ENCODE measurements at places on chromosomes 3 and 15.

- no peak for DNase-seq
- H3K4me3 ChIP-seq: no peak overlapping the region
- peaks cover 12% of the 10 kb centered on the region for H3K27me3 ChIP-seq
- H3K4me1 ChIP-seq: no peaks in the 10 kb centered on the region
These were observed 38.3 kb upstream of the TPM1 start for GRCh38 chr15:63004211-63004610.

DNA sequence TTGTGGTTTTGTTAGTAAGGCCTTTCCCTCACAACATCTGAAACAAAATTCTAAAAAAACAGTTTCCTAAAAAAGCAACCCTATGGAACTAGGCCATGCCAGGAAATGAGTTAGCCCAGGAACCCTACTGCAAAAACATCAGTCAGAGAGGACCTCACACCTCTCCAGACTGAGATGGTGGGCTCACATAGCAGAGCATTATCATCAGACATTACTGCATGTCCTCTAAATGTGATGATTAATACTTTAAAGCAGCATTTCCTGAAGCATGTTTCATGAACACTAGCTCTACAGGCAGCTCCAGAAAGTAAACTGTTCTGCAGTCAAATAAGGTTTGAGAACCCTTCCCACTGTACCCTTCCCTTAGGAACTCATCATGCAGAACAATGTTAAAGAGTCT is 232.3 kb upstream of the MRPL3 start:
- peaks cover 10% of the 10 kb centered on the region for H3K4me1 ChIP-seq
- no peak overlapping the region for H3K27ac ChIP-seq
- DNase-seq: no peak
- no peaks in the 10 kb centered on the region for H3K27me3 ChIP-seq
- no peak overlapping the region for H3K4me3 ChIP-seq

GRCh38 chr3:24863215-24863614 is 368.6 kb upstream of the THRB start:
- H3K27ac ChIP-seq: no peak overlapping the region
- H3K4me3 ChIP-seq: no peak overlapping the region
- H3K36me3 ChIP-seq: no peaks in the 10 kb centered on the region
- DNase-seq: no peak

GRCh38 chr3:38454884-38455638 is 1.4 kb downstream of the ACVR2B start:
- H3K4me3 ChIP-seq: peak overlapping the region; percentile 97
- peaks cover 17% of the 10 kb centered on the region for H3K27me3 ChIP-seq
- peaks cover 18% of the 10 kb centered on the region for H3K4me1 ChIP-seq
- H3K27ac ChIP-seq: peak overlapping the region; percentile 86
- no peaks in the 10 kb centered on the region for H3K36me3 ChIP-seq

- H3K4me3 ChIP-seq: no peak overlapping the region
- H3K27ac ChIP-seq: no peak overlapping the region
- H3K27me3 ChIP-seq: no peaks in the 10 kb centered on the region
- peaks cover 16% of the 10 kb centered on the region for H3K36me3 ChIP-seq
- peaks cover 9% of the 10 kb centered on the region for H3K4me1 ChIP-seq
- no peak for DNase-seq
These were observed 217.2 kb upstream of the CGNL1 start for GRCh38 chr15:57158997-57159668.

GRCh38 chr3:123791073-123791370 is 93.1 kb downstream of the MYLK start:
- H3K4me3 ChIP-seq: no peak overlapping the region
- no peaks in the 10 kb centered on the region for H3K36me3 ChIP-seq
- H3K4me1 ChIP-seq: no peaks in the 10 kb centered on the region

GRCh38 chr3:23815879-23816278 is 10.1 kb downstream of the UBE2E1 start:
- peaks cover 44% of the 10 kb centered on the region for H3K36me3 ChIP-seq
- H3K4me1 ChIP-seq: peaks cover 32% of the 10 kb centered on the region
- no peaks in the 10 kb centered on the region for H3K27me3 ChIP-seq
- no peak for DNase-seq
- no peak overlapping the region for H3K4me3 ChIP-seq

DNA sequence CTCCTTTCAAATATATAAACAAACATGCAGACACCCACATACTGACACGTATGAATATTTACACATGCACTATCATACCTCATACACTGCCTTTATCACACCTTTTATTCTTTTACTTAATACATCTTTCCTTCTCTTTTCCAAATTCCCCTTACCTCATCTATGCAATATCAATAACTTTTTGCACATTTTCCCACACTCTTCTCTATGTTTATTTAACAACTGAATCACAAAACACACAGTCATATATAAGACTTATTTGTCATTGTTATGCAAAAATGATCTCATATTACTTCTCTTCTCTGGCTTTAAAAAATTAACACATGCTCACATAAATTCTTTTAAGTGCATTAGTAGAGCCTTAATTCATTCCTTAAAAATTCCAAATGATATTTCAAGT is 461.4 kb downstream of the DIPK2A start:
- DNase-seq: no peak
- H3K27ac ChIP-seq: no peak overlapping the region
- no peaks in the 10 kb centered on the region for H3K4me1 ChIP-seq
- no peak overlapping the region for H3K4me3 ChIP-seq

GRCh38 chr3:149267565-149267964 is 45.9 kb upstream of the CP start:
- no peak for DNase-seq
- no peak overlapping the region for H3K4me3 ChIP-seq
- H3K27ac ChIP-seq: no peak overlapping the region
- no peaks in the 10 kb centered on the region for H3K36me3 ChIP-seq
- H3K4me1 ChIP-seq: peaks cover 2% of the 10 kb centered on the region
- peaks cover 32% of the 10 kb centered on the region for H3K27me3 ChIP-seq

DNA sequence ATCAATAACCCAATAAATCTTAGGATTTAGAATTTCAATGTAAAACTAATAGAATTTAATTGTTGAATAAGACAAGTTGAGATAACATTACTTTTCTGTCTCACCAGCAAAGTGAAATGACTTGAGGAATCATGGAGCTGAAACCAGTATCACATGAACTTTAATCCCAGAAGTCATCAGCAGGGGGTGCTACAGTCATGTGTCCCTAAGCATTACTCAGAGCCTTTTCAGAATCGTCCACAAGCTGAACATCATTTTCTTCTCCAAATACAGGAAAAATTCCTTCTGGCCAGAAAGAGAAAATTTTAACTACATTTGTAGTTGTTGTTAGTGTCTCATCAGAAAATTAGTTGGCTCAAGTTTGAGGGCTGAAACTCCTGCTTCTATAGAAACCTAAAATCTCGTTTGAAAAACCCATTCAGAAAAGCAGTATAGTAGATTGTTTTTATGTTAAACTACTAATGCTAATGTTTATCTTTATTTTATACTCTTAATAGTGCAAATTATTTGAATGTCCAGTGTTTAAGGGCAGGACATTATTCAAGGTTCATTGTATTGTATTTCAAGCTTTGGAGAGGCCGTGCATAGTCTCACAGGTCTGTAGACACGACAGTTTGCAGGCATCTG is 384.1 kb downstream of the PLOD2 start:
- H3K27ac ChIP-seq: no peak overlapping the region
- no peaks in the 10 kb centered on the region for H3K36me3 ChIP-seq
- DNase-seq: no peak

DNA sequence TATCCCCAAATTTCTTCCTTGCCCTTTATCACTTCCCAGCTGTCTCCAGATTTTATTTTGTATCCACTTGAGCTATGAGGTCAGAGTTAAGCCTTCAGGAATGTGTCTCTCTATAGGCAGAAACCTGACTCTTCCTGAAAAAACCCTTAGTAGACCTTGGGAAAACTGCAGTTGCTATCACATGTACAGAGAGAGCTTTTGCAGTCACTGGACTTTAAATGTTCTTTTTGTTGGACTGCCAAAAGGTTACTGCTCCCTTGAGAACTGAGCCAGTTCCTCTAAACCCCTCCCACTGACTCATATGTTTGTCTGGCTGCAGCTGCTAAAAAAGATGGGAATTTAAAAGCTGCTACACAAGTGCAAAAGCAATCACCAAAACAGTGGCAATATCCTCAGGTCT is 169.1 kb upstream of the CCDC54 start:
- no peaks in the 10 kb centered on the region for H3K36me3 ChIP-seq
- no peak for DNase-seq
- no peak overlapping the region for H3K27ac ChIP-seq

- H3K27me3 ChIP-seq: no peaks in the 10 kb centered on the region
- DNase-seq: peak; percentile 69
- H3K4me1 ChIP-seq: peaks cover 39% of the 10 kb centered on the region
- peak overlapping the region; percentile 90 for H3K27ac ChIP-seq
- peak overlapping the region; percentile 99 for H3K4me3 ChIP-seq
These were observed 4.7 kb downstream of the BHLHE40 start for GRCh38 chr3:4983739-4984510.

DNA sequence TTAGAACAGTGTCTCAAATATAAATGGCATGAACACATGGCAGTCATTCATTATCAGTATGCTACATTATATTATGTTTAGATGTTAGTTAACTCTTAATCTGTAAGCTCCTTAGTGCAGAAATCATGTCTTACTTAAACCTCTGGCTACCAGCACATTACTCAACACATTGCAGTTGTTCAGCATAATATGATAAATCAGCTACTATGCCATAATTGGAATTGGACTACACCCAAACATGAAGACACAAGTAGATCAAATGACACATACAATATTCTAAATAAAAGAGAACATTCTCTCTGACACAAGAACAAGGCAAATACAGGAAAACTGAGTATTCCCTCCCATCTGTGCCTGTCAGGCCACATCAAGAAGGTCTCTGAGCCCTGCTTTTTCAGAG is 116.1 kb downstream of the PCCB start:
- no peak overlapping the region for H3K4me3 ChIP-seq
- DNase-seq: no peak
- no peaks in the 10 kb centered on the region for H3K27me3 ChIP-seq
- no peak overlapping the region for H3K27ac ChIP-seq

- H3K4me1 ChIP-seq: no peaks in the 10 kb centered on the region
- no peaks in the 10 kb centered on the region for H3K36me3 ChIP-seq
- H3K4me3 ChIP-seq: no peak overlapping the region
- H3K27me3 ChIP-seq: peaks cover 4% of the 10 kb centered on the region
- DNase-seq: no peak
- H3K27ac ChIP-seq: no peak overlapping the region
These were observed 22.3 kb upstream of the ZBTB38 start for GRCh38 chr3:141346007-141346406.

GRCh38 chr15:77035999-77036471 is 34.9 kb downstream of the TSPAN3 start:
- DNase-seq: peak; percentile 5
- H3K27me3 ChIP-seq: no peaks in the 10 kb centered on the region
- H3K4me3 ChIP-seq: no peak overlapping the region
- peaks cover 75% of the 10 kb centered on the region for H3K36me3 ChIP-seq
- peak overlapping the region; percentile 33 for H3K27ac ChIP-seq

DNA sequence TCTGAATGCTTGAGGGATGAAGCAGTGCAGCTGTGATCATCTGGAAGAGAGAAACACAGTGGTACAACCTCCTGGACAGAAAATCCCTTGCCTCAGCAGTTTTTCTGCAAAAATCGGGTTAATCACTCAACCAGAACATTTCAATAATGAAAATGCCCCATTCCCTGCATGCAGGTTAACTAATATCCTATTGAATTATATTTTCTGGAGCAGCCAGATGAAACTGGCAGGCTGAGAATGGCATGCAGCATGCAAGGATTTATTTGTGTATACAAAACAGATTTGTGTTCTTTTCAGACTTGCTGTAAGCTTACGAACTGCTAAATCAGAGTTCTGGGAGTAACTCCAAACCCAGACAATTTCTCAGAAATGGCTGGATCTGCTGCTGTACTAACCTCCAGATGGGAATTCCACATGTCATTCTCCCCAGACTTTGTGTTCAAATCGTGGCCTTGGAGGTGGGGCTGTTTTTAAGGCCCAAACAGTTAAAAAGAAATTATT is 39.1 kb downstream of the SLC9A9 start:
- H3K27ac ChIP-seq: no peak overlapping the region
- H3K4me1 ChIP-seq: peaks cover 13% of the 10 kb centered on the region
- no peak for DNase-seq
- no peaks in the 10 kb centered on the region for H3K27me3 ChIP-seq
- H3K36me3 ChIP-seq: no peaks in the 10 kb centered on the region

GRCh38 chr15:98514034-98514622 is 134.2 kb upstream of the IGF1R start:
- peaks cover 5% of the 10 kb centered on the region for H3K4me1 ChIP-seq
- no peaks in the 10 kb centered on the region for H3K36me3 ChIP-seq
- H3K27me3 ChIP-seq: peaks cover 7% of the 10 kb centered on the region
- no peak overlapping the region for H3K4me3 ChIP-seq
- no peak overlapping the region for H3K27ac ChIP-seq

DNA sequence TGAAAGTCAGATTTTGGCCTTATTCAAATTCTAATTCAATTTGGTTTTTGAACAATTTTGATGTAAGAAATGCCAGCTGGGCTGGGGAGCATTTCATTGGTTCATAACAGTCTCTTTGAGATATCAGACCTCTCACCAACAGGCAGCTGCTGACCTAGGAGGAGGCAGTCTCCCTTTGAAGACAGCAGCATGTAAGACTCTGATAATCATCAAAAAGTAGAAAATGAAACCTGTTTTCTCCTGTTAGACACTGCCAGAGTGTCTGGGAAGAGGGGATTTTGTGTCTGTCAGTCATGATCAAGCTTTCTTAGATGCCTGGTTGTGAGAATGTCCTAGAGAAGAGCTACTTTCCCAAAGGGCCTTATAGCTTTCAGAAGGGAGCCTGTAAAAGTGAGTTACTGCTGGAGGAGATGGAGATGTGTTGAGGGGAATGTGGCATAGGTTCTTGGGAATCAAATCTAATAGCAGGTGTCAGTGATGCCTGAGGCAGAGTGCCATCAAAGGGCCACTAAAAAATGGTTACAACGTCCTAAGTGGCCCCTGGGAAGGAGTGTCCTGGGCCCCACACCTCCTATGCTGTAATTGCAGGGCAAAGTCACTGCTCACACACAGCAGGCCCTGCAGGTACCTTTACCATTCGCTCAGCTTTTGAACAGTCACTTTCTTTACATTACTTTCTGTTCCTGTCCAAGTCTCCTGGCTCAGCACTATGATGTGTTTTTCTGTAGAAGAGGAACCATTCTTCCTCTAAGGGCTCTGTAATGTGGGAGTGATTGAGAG is 43.1 kb downstream of the FSTL1 start:
- H3K36me3 ChIP-seq: no peaks in the 10 kb centered on the region
- no peak for DNase-seq
- H3K27me3 ChIP-seq: peaks cover 2% of the 10 kb centered on the region
- H3K4me3 ChIP-seq: no peak overlapping the region
- H3K27ac ChIP-seq: no peak overlapping the region

- peaks cover 67% of the 10 kb centered on the region for H3K36me3 ChIP-seq
- no peak overlapping the region for H3K27ac ChIP-seq
- no peak for DNase-seq
- H3K27me3 ChIP-seq: no peaks in the 10 kb centered on the region
- peaks cover 2% of the 10 kb centered on the region for H3K4me1 ChIP-seq
These were observed 13.2 kb downstream of the PFKFB4 start for GRCh38 chr3:48543271-48543866.

DNA sequence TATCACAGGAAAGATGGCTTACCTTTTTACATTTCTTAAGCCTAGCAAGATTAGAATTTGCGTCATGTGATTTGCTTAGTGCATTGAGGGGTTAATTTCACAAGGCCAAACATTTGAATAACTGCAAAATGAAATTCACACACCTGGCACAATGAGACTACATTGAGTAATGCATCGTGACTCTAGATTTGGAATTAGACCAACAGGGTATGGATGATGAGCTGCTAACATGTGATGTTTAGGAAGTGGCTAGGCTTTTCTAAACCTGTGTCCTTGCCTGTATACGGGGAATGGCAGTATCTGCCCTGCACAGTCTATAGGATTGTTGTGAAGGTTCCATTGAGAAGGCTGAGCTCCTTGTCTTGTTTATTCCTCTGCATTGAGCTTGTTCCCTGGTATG is 160.1 kb downstream of the MFSD1 start:
- H3K27me3 ChIP-seq: no peaks in the 10 kb centered on the region
- H3K27ac ChIP-seq: no peak overlapping the region

Measured in activated T-helper 2 cell treated with anti-CD3 and anti-CD28 coated beads, Interferon-gamma antibody, Interleukin-2, Interleukin-4, amounts not matched to agents 10 μg/mL and 5 μg/mL and 100 μg/mL, durations not matched to agents 14 hours and 24 hours and 36 hours (primary cell).